ENCODE measurements at places on chromosomes 4 and X.

DNA sequence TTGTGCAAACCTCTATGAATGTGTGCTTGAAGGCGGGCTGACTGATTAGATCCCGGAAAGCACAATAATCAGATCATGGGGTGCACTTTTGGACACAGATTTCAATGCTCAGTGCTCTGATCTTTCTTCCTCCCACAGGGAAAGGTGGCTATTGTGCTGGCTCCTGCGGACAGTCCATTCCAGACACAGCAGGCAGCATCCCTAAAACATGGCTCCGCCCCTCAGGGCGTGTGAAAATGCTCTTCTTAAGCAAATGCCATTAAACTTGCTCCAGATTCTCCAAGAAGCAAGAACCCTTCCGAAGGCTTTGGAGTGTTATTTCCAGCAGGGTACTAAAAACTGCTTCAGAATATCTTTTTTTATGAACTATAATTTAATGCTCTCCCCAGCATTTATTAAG lies 100.0 kb downstream of the SLC2A9 start:
- no peak for DNase-seq

DNA sequence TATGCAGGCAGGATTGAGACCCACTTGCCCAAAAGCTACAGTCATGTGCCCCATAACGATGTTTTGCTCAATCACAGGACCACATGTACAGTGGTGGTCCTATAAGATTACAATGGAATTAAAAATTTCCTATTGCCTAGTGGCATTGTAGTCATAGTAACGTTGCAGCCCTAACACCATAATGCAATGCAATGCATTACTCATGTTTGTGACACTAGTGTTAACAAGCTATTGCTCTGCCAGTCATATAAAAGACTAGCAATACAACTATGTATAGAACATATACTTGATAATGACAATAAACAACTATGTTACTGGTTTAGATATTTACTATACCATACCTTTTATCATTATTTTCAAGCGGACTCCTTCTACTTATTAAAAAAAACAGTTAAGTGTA lies 50.6 kb downstream of the VGLL1 start:
- no peak for DNase-seq

GRCh38 chr4:37603711-37604110 lies 82.5 kb downstream of the RELL1 start:
- DNase-seq = no peak

DNA sequence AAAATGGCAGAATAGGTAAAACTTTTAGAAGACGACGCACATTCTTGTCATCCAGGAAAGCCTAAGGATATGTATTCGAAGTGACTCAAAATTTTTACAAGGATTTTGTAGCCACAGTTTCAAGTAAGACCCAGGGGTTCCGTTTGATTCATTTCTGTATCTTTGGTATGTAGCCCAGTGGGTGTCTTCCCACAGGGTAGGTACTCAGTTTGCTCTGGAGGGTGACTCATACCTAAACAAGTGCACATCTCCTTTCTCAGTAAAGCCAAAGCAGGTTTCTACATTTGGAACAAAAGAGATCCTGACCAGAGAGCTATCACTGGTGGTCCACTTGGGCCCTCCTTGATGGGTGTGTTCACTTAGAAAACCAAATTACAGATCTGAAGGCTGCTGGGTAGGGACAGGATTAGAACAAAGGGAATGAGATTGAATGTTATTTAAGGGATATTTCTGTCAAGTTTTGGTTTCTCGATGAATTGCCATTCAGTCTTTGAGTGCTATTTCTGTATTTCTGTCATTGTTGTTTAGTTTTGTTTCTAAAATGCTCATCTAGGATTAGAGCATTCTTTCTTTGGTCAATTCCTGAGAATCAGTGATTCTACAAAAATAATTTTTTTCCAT lies 56.1 kb downstream of the PLS3 start:
- DNase-seq = no peak

GRCh38 chr4:16023776-16024408 lies 59.9 kb downstream of the PROM1 start:
- DNase-seq = no peak

- no peak for DNase-seq
Observed at GRCh38 chr4:98387345-98388026, 126.3 kb downstream of the RAP1GDS1 start.

GRCh38 chr4:13285336-13285735 lies 198.8 kb downstream of the RAB28 start:
- no peak for DNase-seq

GRCh38 chrX:48802089-48802904 lies 430 bp downstream of the HDAC6 start:
- peak; percentile 58 for DNase-seq

- no peak for DNase-seq
Observed at GRCh38 chrX:122055460-122055859, 1008.0 kb downstream of the GLUD2 start.

- no peak for DNase-seq
Observed at GRCh38 chrX:104428231-104428630, 137.8 kb upstream of the IL1RAPL2 start.

DNA sequence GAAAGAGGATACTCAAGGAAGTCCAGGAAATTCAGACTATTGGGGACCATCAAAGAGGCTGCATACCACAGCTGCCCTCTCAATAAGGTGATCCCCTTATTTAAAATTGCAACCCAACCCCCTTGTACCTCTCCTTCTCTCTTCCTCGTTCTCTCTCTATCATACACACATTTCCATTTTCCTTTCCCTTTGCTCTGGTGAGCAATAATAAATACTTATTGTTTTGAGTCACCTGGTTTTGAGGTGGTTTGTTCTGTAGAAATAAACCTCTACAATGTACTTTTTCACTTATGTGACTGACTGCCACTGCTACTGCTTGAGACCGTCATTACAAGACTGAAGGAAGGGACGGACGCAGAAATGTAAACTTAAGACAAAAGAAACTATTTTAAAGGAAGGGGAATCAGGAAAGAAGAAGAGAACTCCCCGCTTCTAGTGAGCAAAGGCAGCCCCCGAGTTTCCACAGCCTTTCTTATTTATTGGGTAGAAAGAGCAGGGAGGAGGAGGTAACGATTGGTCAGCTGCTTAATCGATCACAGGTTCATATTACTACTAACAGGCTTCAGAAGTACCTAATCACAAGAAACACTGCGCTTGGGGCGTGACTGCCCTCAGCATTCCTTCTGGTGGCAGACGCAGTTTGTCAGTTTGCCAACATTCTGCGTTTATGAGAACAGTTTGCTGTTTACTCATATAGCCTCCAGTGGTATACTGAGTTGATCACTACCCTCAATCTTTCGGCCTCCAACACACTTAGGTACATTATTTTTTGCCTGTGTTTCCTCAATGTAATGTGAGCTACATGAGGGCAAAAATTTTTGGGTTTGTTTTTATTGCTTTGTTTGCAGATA lies 16.9 kb upstream of the TMEM165 start:
- no peak for DNase-seq

DNA sequence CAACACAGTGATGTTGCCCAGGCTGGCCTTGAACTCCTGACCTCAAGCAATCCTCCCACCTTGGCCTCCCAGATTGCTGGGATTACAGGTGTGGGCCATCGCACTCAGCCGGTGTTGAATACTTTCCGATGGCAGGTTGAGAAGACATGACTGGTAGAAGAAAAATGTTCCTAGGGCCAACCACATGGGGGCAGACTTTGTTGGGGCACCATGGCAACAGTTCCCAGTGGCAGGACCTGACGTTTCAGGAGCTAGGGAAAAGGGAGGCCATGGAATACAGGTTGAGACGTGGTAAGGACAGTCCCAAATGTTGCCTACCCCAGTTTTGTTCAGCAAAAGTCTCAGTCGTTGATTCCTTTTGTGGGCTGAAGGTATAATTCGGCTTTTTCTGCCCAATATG lies 134.6 kb downstream of the ASMT start:
- DNase-seq = no peak

DNA sequence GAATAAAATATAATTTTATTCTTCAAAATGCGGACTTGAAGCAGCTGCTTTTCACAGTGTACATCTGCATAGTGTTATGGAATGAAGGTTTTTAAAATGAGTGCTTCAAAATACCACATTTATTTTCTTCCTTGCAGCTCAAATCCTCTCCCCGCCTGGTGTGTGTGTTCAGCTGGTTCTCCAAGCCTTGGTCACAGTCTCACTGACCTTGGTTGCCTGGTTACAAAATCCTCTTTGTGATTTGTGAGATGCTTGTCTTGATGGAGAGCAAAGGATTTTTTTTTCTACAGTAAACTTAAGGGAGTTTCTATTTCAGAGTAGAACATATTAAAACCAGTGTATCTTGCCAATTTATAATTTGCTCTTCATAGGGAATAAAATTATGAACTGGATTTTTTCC lies 139.2 kb downstream of the PCDH18 start:
- peak; percentile 32 for DNase-seq

DNA sequence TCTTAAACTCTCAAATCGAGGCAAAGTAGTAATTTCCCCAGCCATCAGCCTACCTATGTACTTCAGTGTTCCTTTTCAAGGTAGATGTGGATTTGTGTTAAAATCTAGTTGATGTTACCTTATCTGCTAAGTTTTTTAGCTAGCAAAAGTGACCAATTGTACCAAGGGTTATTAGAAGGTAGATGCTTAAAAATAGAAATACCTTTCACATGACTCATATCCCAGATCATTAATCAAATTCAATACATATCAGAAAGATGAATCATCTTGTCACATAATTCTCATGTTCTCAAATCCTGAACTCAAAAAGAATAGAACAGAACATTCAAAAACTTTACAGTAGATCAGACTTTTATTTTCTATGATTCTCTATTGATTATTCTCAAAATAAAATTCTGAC lies 3.5 kb downstream of the ENAM start:
- no peak for DNase-seq

GRCh38 chr4:145740806-145741205 lies 60.9 kb downstream of the C4orf51 start:
- DNase-seq = no peak

DNA sequence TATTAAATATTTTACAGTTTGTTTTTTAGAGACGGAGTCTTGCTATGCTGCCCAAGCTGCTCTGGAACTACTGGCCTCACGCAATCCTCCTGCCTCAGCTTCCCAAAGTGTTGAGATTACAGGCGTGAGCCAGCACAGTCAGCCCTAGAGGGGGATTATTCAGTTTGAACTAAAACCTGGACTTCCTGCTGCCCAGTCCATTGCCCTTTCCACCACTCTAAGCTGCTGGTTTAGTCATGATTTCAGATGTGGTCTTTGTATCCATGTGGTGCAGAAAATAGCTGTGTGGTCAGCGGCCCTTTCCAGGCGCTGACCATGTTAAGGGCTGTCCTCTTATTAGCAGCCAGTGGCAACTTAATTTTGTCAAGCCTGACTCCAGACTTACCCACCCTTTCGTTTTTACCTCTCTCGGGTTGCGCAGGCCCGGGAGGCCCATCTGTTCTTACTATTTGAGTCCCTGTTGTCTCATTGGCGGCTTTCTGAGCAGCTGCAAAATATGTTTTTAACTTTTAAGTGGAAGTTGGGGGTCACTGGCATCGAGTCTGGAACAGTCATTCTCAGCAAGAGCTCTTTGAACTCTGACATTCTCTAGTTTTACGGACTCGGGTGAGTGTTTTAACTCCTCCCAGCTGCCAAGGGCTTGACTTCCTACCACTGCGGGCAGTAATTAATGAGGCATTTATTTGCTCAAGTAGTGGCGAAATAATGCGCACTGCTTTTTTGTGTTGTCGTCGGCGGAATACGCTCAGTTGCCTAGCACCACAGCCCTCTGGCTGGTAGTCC lies 773 bp upstream of the VMA21 start:
- peak; percentile 10 for DNase-seq

DNA sequence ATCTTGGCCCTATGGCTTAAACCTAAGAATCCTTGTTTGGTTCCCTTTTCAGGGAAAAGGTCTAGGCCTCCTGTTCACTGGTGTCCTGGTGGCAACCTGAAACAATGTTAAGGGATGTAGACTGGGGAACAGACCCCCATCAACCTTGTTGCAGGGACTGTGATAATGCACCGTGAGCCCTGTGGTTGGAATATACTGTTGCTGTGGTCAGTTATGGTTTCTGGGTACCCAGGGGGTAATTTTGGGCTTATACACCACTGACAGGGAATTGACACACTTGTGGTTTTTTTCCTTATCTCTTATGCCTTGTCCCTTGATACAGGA lies 64.0 kb upstream of the WDR1 start:
- no peak for DNase-seq

GRCh38 chrX:13761606-13762414 lies 27.3 kb downstream of the OFD1 start:
- no peak for DNase-seq

DNA sequence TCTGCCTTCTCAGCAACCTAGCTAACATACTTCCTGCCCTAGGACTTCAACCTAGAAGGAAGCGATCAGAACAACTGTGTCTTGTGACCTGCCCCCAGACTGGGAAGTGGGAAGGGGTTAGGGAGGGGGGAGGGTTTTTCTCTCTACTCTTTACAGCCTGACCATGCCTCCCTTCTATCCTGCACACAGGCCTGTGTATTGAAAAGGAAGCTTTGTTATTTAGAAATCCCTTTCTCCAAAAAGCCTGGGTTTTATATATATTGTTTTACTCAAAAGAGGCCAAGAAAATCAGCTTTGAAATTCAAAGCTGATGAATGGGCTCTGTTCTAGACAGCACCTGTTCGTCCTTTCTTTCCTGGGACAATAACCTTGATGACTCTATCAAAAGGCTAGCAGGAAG lies 35.2 kb upstream of the SMS start:
- peak; percentile 59 for DNase-seq

DNA sequence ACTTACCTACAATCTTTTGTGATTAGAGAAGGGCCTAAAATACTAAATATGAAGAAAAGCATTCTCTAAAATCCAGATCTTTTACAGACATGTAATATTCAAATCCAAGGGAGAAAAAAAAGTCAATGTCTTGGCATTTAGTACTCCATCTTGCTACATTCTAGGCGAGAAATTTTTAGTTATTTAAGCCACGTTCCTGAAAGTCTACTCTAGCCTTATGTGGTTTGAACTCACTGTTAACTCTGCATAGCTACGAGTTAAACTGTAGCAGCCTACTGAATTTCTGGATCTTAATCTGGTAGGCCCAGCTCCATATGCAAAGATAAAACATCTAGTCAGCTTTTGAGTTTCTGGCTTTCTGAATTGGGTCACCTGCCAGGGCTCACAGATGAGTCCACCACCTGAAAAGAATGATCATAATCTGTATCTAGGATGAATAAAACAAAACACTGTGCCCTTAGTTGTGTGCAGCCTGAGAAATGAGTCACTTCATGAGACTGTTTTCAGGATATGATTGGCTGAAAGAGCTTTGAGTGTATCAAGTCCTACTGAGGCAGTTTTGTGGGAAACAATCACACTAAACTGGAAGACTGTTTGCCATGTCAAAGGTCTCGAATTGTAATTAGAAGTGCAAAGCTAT lies 3.2 kb upstream of the NEK1 start:
- DNase-seq = no peak

- no peak for DNase-seq
Observed at GRCh38 chr4:96146686-96147085, 306.8 kb downstream of the PDHA2 start.

DNA sequence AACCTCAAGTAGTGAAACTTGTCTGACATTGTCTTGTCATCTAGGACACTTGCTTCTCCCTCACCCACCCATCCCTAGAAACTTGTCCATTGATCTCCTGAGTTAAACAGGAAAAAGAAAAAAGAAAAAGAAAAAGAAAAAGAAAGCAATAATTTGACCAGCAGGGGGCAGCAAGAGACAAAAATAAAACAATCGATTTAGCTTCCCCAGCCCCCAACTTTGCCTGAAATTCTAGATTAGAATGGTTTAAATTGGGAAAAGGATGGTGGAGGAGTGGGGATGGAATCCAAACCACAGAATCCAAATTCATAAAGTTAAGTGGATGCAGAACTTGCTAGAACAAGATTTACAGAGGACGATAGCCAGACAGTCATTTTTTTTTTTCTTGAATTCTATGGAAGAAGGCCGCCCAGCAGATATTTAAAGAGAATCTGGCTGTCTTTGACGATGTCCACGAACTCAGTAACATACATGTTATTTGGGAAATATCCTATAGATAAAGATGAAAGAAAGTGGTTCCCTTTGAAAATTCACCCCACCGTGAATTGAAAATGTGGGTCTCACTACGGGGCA lies 282.9 kb downstream of the USP46 start:
- peak; percentile 28 for DNase-seq
